ENCODE measurements at places on chromosomes 6 and 20. TPM values are rescaled to one million over a fixed set of nuclear protein-coding genes. Genes with fewer than 3 reads are reported as not detected.

BPIFA1 gene
- total RNA-seq, result not detected

ALDH8A1 gene
- 2.3 TPM for total RNA-seq

PSORS1C1 gene
- total RNA-seq, result under 0.01 TPM

C6orf132 gene
- total RNA-seq, result not detected

IP6K3 gene
- 2.6 TPM for total RNA-seq

ARMC12 gene
- 0.15 TPM for total RNA-seq
